Cortex of kidney (tissue), 1 donor: ENCODE measurements at places on chromosomes 5 and 9.

GRCh38 chr5:157198277-157198986 lies 17.8 kb downstream of the ITK start:
- DNase-seq: no peak

DNA sequence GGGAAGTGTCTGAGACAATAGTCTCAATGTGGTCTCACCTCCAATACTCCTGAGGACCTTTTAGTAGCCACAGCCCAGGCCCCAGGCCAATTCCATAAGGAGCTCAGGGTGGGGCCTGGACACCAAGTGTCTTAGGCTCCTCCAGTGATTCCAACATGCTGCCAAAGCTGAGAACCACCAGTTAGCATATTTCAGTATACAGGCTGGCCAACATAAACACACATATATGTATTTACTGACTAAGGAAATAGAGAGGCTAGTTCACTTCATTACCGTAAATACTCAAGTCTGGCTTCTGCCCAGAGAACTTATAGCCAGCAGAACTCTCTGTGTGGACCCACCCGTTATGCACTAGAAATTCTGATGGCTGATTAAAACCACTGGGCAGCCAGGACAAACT lies 24.1 kb downstream of the S1PR3 start:
- DNase-seq: no peak

DNA sequence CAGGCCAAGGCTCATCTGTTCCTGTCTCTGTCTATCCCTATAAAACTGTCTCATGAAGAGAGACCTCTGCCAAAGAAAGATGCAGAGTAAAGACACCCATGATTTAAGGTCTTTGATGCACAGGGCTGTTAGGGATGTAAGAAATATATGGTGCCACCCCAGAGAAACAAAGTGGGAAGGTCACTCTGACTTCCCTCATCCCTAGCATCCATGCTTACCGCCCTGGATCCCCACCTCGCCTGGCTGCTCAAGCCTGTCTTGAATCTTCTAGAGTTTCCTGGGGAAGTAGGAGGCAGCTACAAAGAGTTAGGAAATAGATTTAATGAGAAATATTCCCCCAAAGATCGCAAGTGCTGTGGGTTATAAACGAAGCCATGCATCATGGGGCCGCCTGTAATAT lies 349.2 kb downstream of the SLIT3 start:
- DNase-seq: no peak

- no peak for DNase-seq
These were observed 74.2 kb downstream of the SHB start for GRCh38 chr9:37994639-37995347.

- no peak for DNase-seq
These were observed 586 bp upstream of the PDZD2 start for GRCh38 chr5:31638345-31638744.

DNA sequence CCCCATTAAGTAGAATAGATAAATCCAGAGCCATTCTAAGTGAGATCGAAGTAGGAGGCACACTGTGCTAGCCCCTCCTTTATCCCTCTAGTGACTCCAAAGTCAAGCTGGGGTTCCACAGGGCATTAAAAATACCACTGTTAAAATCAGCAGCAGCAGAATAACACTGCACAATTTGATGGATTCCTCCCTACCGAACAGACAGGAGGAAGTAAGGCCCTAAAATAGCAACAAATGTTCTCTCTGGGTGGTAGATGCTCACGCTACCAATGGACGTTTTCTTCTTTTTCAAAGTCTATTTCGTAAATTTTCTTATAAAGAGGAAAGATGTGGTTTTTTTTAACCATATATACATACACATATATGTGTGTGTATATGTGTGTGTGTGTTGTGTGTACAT lies 54.4 kb downstream of the FBXW11 start:
- no peak for DNase-seq

- DNase-seq: no peak
These were observed 612 bp upstream of the BBLN start for GRCh38 chr9:128159522-128159783.

DNA sequence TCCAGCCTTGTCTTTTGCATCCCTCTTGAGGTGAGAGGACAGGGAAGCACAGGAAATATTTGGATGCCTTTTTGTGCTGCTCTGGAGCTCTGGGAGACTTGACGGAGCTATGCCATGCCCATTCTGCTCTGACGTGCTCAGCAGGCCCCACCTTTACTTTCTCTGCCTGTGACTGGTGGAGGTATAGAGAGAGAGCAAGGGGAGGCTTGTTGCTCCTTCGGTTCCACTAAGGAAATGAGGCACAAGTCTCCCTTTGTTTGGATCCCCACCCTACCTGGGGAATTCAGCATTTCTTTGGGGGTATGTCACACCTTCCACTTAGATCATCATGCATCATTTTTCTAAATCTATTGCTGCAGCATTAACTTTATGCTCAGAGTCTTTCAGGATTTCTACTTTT lies 121.8 kb upstream of the CNTLN start:
- no peak for DNase-seq
